Uterine smooth muscle cell (primary cell): ENCODE measurements at places on chromosomes 6 and 20. TPM values are rescaled to one million over a fixed set of nuclear protein-coding genes. Genes with fewer than 3 reads are reported as not detected.

The DEFB121 gene
- not detected in 2 replicates for total RNA-seq

The BTNL2 gene
- not detected in 2 replicates for total RNA-seq

The NRN1 gene
- 0.11 and 0.12 TPM in 2 replicates for total RNA-seq

The ZBP1 gene
- not detected in 2 replicates for total RNA-seq

The CASS4 gene
- total RNA-seq, result 0.12 and 0.77 TPM in 2 replicates

The PRPF6 gene
- total RNA-seq, result 65.7 and 73.8 TPM in 2 replicates

The SCRT2 gene
- not detected in 2 replicates for total RNA-seq

The MUC22 gene
- total RNA-seq, result not detected in 2 replicates

The MPIG6B gene
- total RNA-seq, result not detected in 2 replicates

The TRIM31 gene
- total RNA-seq, result not detected in 2 replicates

The CGA gene
- total RNA-seq, result 0.77 TPM in 1 of 2 replicates, not detected in the other

The GJA10 gene
- not detected in 2 replicates for total RNA-seq
